ENCODE measurements at places on chromosomes 4 and X.

DNA sequence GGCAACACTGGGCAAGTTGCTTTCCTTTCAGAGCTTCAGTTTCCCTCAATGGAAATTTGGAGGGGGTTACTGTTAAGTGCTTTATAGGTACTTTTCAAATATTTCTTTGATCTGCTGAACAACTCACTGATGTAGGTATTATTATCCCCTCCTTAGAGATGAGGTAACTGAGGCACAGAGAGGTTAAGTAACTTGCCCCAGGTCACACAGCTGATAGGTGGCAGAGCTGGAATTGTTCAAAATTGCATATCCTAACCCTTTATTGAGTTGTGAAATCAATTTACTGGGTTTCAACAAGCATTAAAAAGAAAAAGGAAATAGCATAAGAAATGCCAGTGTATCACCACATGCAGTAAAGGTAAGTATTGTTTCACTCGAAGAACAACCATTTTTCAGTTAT lies 6.6 kb downstream of the PPP1R3F start:
- DNase-seq: no peak

DNA sequence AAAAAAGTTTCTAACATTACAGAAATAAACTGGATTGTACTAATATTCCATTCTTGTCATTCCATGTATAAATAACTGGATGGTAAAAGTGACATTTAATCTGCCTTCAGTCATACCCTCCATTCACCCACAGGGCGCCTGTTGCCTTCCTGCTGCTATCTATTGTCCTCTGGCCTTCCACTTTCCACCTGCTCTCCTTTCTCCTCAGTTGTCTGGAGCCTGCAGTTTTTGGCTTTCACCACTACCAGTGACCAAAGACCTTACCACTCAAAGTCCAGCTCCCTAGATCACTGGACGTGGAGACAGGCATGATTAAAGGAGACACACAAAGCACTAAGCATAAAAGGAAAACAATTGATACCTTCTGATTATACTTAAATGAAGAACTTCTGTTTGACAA lies 46.2 kb upstream of the NHS start:
- DNase-seq: no peak

DNA sequence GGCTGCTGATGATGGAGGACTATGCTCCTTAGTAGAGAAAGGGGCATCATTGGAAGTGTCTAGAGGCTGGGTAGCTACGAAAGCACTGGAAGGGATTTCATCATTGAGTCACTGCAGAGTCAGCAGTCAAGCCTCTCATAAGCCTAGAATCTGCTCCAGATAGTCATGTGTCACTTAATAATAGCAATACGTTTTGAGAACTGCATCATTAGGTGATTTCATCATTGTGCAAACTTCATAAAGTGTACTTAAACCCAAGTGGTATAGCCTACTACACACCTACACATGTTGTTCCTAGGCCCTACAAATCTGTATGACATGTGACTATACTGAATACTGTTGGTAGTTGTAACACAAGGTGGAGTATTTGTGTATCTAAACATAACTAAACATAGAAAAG lies 165.6 kb downstream of the PTTG2 start:
- DNase-seq: no peak

- no peak for DNase-seq
These were observed 8.0 kb upstream of the FGFRL1 start for GRCh38 chr4:1003271-1004070.

GRCh38 chrX:2848871-2849301 lies 20.2 kb downstream of the GYG2 start:
- DNase-seq: no peak

DNA sequence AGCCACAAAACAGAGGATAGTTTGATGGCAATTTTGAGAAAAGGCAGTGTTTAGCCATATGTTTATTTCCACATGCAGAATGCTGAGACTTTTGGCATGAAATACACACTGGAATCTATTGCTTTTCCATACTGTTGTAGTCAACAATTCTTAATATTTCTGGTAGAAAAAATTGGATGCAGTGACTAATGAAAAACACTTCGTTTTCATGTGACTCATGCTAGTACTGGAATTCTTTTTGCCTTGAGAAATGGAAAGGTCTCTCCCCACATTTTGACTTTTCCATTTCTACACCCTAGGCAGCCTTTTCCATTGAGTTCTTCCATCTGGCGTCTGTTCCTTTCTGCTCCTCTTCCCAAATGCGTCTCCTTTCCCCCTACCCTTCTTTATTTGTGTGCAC lies 425.2 kb upstream of the FTHL17 start:
- no peak for DNase-seq

GRCh38 chr4:148292686-148293085 lies 149.5 kb downstream of the NR3C2 start:
- DNase-seq: no peak

DNA sequence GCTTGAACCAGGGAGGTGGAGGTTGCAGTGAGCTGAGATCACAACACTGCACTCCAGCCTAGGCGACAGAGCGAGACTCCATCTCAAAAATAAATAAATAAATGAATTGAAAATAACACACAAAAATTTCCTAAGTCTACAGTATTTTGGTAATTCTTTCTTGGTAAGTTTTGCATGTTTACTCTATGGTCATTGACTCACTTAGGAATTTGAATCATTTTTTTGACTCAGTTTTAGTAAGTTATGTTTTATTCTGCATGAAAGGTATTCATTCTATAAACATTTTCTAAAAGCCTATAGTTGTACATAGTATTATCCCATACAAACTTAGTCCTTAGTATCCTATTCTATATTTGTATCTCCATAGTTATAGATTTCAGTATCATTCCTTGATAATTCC lies 772.9 kb upstream of the SLIT2 start:
- DNase-seq: no peak

DNA sequence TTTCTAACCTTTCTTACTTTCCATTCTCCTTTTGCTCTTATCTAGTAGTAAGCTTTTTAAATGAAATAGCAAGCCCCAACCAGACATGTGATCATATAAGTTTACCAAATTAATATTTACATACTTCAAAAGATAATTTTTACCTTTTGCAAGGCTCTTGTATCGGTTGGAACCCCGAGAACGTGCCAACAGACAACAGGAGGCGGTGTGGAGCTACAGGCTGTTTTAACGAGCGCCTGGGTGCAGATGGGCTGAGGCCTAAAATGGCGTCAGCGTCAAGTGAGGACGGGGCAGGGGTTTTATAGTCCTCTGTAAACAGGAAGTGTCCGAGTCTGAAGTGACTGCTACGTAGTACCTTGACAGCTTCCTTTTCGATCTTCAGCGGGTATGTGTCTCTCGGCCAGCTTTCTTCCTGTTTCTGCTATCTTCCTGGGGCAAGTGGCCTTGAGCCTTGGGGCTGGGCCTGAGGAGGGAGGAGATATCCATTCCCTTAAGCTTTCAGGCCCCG lies 342.7 kb downstream of the GALNTL6 start:
- no peak for DNase-seq

DNA sequence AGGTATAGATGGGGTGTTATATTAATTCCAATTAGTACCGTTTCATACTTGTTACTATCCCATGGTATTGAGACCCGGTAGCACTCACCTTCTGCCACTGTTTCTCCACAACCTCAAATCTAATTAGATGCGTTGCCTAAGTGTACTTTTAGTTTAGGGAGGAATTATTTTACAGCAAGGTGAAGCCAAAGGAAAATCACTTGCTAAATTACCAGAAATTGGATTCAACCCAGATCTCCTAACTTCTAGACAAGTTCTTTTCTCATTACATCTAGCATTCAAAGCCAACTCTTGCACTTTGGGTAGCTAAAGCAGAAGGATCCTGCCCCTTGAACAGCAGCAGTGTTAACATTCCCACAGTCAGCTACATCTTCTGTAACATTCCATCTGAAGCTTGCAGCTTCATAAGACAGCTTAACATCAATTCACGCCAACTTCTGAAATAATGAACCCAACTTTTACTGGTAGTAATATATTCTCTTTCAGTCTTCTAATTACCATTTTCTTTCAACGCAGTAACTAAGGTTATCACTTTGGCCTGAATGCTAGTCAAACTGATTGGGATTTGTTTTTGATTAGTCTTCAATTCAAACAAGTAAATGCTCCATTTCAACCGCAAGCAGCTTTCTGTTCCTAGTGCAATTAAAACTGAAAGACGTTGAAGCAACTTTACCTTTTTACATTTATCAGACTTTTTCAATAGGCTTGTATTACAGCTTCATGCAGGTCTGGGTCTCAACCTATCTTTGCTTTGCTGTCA lies 934 bp upstream of the SEC31A start:
- no peak for DNase-seq
